ENCODE measurements at places on chromosomes 16 and 17.

- peak; percentile 86 for DNase-seq
Observed at GRCh38 chr17:40559954-40560591, 5.2 kb downstream of the CCR7 start.

DNA sequence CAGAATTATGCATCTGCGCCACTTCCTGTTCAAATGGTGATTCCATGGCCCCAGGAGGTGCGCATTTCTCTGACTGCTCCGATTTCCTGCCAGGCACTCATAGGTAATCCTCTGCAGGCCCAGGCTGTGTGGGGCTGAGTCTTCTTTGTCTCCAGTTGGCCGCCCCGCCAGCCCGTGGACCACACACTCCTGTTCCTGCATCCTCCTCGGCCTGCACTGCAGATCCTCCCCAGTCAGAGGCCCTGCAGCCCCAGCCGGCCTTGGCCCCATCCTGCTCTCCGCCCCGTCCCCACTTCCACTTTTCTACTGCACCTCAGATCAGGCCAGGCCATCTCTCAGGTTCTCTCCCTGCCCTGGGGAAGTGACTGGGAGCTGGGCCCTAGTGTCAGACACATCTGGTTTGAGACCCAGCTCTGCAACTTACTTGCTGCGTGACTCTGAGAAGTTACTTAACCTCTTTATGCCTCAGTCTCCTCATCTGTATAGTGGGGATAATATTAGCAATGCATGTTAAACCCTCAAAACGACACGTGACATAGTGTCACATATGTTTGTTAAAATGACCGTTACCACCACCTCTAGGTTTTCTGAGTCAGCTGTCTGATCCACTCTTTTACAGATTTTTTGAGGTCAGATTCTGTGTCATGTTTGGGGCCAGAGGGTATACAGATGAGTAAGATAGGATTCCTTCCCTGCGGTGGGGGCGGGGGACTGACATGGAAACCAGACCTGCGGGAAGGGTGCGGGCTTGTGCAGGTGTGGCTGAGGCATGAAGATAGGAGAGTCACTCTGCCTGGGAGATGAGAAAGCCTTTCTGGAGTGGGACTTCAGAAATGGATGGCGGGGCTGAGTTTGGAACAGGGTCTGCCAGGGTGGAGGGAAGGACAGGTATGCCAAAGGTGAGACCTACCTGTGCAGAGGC is 12.8 kb downstream of the RAB11FIP4 start:
- DNase-seq, result no peak

DNA sequence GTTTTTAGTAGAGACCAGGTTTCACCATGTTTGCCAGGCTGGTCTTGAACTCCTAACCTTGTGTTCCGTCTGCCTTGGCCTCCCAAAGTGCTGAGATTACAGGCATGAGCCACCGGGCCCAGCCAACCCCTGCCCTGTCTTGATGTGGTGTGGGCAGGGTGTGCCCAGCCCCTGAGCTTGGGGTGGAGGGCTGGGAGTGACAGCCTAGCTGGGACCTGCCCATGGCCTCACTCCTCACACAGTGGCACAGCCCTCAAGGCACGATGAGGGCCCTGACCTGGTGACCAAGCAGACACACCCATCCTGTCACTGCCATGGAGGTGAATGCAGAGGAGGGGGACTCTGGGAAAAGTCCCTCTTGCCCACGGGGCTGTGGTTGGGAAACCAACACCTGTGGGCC is 3.0 kb downstream of the IL32 start:
- DNase-seq, result no peak

DNA sequence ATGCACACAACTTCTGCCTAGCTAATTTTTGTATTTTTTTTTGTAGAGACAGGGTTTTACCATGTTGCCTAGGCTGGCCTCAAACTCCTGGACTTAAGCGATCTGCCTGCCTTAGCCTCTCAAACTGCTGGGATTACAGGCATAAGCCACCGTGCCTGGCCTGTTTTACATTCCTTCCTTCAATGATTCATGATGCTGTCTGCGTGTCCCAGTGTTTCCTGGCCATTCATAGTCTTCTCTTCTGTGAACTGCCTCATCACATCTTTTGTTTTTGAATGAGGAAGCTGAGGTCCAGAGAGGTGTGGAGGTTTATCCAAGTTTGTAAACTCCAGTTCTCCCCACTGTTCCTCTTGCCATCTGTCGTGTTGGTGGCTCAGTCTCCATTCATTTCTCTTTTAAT is 64.5 kb upstream of the MED9 start:
- DNase-seq, result peak; percentile 80

DNA sequence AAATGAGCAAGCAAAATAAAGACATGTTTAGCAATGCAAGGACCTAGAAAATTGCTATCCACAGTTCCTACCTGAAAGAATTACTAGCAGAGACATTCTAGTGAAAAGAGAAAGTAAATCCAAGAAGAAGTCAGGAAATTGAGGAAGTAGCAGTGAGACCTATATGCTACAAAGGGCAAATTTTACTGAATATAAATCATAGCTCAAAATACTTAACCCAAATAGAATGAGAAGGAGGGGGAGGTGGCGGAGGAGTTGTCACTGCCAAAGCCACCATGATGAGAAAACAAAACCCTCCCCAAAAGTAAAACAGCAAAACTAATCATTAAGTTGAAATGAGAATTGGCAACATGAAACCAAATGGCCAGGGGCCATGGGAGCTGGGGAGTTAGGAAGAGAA is 39.3 kb downstream of the PITPNM3 start:
- DNase-seq, result no peak

DNA sequence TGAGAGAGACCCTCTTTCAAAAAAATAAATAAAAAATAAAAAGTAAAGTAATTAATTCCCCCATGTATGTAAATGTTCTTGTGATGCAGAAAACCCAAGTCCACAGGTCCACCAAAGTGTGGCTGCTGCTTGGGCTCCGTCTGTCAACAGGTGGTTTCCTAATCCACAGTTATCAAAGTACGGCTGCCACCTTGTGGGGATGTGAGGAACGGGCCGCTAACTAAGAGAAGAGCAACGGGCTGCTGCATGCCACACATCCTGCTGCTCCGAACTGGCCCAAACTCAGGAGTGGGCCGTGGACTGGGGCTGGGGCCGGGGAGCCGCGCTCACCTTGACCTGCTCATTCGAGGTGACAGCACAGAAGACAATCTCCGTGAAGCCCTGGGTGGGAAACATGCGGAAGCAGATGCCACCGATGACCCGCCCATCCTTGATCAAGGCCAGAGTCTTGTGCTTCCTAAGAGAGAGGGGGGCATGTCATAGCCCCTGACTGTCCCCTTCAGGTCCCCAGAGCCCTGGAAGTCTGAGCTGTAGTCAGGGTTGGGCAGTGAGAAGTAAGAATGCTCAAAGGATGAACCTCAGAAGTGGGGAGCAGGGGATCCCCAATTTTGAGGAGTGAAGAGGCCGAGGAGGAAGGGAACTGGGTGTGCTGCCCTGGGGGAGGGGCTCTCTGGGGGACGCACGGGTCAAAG is 4.3 kb downstream of the KAT2A start:
- DNase-seq, result peak; percentile 71

DNA sequence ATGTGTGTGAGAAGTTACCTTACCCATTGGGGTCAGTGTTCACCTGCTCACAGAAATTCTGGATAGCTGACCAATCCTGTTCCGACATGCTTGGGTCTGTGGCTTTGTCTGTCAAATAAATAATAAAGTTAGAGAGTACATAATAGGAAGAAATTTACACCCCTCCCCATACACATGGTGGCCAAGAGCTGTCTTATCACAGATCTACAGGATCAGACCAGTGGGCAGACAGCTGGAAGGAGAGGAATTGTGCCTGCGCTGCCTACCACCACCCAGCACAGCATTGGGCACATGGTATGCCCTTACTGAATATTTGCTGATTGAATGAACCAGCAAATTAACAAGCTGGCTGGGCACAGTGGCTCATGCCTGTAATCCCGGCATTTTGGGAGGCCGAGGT is 14.6 kb downstream of the GGA2 start:
- no peak for DNase-seq

- DNase-seq, result no peak
Observed at GRCh38 chr17:32904891-32905290, 23.1 kb upstream of the TMEM98 start.

DNA sequence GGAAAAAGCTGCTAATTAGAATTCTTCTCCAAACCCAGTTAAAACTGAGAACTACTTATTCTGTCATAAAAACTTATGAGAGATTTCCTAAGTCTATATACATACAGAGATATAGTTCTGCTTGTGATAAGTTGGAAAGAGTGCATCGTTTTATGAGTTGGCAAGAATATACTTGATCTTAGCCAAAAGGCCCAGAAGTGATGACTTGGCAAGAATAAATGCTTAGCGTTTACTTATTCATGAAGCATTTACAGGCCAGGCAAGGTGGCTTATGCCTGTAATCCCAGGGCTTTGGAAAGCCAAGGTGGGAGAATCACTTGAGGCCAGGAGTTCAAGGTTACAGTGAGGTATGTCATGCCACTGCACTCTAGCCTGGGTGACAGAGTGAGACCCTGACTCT is 81.7 kb downstream of the CYB561 start:
- DNase-seq, result peak; percentile 54

DNA sequence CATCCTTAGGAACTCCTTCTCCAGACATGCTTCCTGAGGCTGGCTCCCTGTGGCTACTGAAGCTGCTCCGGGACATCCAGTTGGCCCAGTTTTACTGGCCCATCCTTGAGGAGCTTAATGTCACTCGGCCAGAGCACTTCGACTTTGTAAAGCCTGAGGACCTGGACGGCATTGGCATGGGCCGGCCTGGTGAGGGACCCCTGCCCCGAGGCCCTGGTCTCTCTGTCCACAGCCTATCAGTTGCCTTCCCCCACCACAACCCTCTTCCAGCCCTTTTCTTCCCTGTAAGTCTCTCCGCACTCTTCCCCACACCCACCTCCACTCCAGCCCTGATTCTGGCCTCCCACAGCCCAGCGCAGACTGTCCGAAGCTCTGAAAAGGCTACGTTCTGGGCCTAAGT is 2.0 kb downstream of the TNK1 start:
- no peak for DNase-seq

GRCh38 chr16:85370881-85371651 is 242.1 kb upstream of the GSE1 start:
- DNase-seq, result no peak

- DNase-seq, result no peak
Observed at GRCh38 chr17:74998783-74999182, 11.4 kb downstream of the CDR2L start.

- DNase-seq, result no peak
Observed at GRCh38 chr17:65407017-65407416, 154.4 kb downstream of the AXIN2 start.

- DNase-seq, result no peak
Observed at GRCh38 chr16:59179446-59180082, 445.4 kb upstream of the GOT2 start.
